ENCODE measurements at places on chromosomes 6 and 20.
A peak's percentile ranks its signal among the peaks of the same experiment; 100 is the strongest.

GRCh38 chr6:6246544-6246943 is 73.9 kb downstream of the F13A1 start:
- no peak for DNase-seq

GRCh38 chr6:148701375-148701774 is 45.5 kb upstream of the UST start:
- no peak for DNase-seq

DNA sequence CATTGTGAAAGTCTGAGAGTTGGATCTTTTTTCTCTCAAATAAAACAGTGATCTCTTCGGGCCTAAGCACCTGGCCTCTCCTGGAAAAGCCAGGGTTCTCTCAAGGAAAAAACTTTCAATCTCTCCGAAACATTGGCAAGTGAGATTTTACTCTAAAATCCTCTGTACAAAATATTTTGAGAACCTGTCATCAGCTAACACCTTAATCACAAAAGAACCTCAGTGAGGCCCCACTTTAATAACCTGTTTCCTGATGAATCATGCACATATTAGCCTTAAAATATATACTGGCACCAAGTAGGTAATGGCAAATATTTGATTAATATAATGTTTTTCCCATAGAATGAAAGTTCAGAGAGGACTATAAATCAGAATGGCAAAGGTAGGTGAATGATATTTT is 177.9 kb downstream of the FRK start:
- no peak for DNase-seq

GRCh38 chr6:4941782-4942672 is 61.8 kb downstream of the RPP40 start:
- DNase-seq: peak; percentile 34

- no peak for DNase-seq
Observed at GRCh38 chr6:9623228-9623832, 791.5 kb downstream of the TFAP2A start.

DNA sequence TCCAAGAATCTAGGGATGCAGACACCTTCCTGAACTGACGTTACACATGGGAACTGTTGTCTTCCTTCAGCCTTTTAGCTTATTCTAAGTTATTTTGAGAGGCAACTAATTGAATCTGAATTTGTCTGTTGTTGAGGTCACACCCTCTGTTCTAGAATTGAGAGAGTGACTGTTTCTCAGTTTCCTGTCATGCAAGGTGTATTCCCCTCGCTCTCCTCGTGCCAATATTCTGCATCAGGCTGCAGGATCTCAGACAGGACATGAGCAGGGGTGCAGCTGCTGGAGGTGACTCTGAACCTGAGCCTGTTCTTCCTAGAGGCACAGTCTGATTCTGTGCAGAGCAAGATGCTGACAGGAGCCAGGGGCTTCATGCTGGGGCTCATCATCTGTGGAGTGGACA is 52.5 kb downstream of the HLA-DPB1 start:
- no peak for DNase-seq

- DNase-seq: no peak
Observed at GRCh38 chr6:155274533-155274932, 10.7 kb downstream of the CLDN20 start.

All from stimulated activated CD4-positive, alpha-beta T cell treated with anti-CD3 and anti-CD28 coated beads, TNF-alpha, amount 100 ng/mL, for 24 hours (primary cell).